ENCODE measurements at places on chromosomes 3 and 15. TPM values are rescaled to one million over a fixed set of nuclear protein-coding genes. Genes with fewer than 3 reads are reported as not detected.

- DNase-seq, result no peak
These were observed 1240.2 kb upstream of the ALCAM start for GRCh38 chr3:104126463-104126862.

PRTG gene
- total RNA-seq, result 0.92 TPM

IGSF11 gene
- total RNA-seq, result not detected

GRCh38 chr3:134148534-134148933 is 102.1 kb downstream of the RYK start:
- DNase-seq, result no peak

XYLB gene
- total RNA-seq, result 3.7 TPM

DNA sequence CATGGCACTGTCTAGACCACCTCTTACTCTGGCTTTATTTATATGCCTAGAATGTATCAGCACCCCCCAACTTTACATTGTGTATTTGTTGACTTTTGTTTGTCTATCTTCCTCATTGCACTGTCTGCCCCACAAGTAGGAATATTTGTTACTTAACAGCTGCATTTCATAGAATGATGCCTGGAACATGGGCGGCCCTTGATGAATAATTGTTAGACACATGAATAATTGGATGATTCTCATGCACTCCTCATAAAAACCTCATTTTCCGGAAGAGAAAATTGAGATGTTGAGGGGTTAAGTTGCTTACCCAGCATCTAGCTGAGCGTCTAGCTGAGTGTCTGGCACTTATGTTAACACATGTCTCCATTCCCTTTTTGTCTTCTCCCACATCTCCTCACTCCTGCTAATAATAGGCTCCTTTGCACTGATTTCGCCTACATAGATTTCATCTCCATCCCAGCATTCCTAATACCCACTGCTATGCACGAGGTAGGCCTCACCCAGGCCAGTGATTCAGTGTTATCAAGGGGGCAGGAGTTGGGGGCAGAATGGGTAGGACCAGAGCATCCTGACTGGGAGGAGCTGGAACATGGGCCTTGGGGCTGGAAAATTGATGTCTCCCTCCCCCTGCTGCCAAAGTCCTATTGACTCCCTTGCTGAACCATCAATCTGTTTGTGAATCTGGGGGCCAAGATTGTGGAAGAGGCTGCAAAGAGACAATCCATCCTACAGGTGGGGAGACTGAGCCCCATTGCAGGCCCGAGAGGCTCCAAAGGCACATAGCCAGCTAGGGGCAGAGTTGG is 7.8 kb upstream of the WNT7A start:
- no peak for DNase-seq

GRCh38 chr3:30231277-30232141 is 374.9 kb upstream of the TGFBR2 start:
- no peak for DNase-seq

GOLGA6L10 gene
- 0.92 TPM for total RNA-seq

- no peak for DNase-seq
These were observed 522.8 kb downstream of the NLGN1 start for GRCh38 chr3:173920386-173920785.

GRCh38 chr3:67291287-67292252 is 293.5 kb downstream of the KBTBD8 start:
- no peak for DNase-seq

GRCh38 chr3:197446700-197447056 is 109.1 kb downstream of the BDH1 start:
- no peak for DNase-seq

DNA sequence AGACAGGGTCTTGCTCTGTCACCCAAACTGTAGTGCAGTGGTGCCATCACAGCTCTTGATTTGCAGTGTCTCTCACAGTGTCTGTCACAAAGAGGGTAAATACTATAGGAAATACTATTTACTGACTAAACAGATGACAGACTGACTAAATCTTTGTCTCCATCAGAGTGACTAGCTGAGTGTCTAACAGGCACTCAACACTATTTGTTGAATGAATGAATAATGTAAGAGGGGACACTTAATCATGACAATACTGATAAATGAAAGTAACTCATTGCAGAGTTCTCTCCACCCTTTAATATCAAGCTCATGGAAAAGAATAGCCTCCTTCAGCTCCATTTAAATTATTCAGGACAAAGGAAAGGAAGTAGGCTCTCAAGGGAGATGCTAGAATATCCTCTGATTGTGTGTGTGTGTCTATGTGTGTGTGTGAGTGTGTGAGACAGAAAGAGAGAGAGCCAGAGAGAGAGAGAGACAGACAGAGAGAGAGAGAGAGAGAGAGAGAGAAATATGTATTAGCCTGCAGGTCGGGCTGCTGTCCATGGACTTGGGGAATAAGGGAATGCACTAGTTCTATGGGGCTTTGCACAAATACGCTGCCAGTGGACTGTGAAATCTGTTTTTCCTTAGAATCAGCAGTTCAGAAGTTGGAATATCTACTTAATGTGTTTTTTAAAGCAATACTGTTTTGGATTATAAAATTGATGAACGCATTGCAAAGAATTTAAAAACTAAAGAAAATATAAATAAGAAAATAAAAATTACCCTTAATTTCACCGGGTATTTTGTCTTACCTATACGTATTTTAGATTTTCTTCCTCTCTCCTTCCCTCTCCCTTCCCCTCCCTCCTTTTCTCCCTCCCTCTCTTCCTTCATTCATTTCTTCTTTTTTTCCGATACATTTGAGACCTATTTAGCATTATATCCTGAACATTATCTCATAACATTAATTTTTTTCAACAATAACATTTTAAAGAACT is 132.9 kb upstream of the LRIG1 start:
- no peak for DNase-seq

CCR8 gene
- not detected for total RNA-seq

Measured in pulmonary artery endothelial cell (primary cell).